Activated CD8-positive, alpha-beta memory T cell treated with anti-CD3 and anti-CD28 coated beads for 48 hours (primary cell): ENCODE measurements at places on chromosomes 4 and X.

DNA sequence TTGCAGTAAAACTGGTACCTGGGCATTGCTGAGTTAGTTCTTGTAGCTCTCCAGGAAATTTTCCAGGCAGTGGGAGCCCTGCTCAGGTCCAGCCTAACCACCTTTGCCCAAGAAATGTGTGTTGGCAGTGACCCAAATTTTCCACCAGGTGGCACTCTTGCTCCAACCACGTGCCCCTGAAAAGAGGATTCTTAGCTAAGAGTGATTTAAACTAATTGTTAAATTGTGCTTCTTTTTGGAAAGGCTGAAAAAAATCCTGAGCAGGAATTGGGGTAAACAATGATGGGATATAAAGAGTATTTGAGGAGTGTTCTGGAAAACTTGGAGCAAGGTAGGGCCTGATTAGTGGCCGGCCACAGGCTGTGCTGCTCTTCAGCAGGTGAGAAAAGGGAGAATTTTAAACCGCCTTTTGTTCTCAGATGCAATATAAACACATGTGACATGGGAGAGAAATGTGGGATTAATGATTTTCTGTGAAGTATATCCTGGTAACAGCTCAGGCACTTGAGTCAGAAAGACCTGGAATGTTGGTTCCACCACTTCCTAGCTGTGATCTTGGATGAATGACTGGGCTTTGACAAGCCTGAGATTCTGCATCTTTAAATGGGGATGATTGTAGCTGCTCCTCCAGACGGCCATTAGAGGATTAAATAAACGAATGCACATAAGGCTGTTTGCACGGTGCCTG is 219.6 kb downstream of the PTTG2 start:
- no peak for DNase-seq

DNA sequence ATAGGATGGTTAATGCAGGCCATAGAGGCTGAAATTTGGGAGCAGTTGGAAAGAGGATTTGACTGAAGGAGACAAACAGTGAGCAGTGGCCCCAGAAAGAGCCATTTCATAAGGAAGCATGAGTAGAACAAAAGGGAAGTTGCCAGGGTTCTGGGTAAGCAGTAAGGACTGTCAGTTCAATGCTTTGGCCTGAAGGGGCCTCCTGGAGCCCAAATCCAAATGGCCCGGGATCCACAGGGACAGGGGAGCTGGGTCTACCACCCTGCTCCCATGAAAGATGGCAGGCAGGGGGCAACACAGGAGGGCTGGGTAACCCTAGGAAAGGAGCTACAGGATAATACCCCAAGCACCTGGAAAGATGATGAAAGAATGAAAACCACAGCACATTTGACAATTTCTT is 4.1 kb upstream of the INTS6L start:
- DNase-seq = no peak

- DNase-seq = no peak
Observed at GRCh38 chr4:762211-763190, 56.9 kb downstream of the PCGF3 start.

GRCh38 chrX:39196192-39197102 is 395.2 kb downstream of the MID1IP1 start:
- no peak for DNase-seq

- no peak for DNase-seq
Observed at GRCh38 chr4:108425988-108426387, 194.4 kb upstream of the RPL34 start.

- no peak for DNase-seq
Observed at GRCh38 chr4:70734971-70735370, 13.2 kb downstream of the RUFY3 start.

- DNase-seq = no peak
Observed at GRCh38 chr4:7773401-7774180, 166.1 kb downstream of the AFAP1 start.

DNA sequence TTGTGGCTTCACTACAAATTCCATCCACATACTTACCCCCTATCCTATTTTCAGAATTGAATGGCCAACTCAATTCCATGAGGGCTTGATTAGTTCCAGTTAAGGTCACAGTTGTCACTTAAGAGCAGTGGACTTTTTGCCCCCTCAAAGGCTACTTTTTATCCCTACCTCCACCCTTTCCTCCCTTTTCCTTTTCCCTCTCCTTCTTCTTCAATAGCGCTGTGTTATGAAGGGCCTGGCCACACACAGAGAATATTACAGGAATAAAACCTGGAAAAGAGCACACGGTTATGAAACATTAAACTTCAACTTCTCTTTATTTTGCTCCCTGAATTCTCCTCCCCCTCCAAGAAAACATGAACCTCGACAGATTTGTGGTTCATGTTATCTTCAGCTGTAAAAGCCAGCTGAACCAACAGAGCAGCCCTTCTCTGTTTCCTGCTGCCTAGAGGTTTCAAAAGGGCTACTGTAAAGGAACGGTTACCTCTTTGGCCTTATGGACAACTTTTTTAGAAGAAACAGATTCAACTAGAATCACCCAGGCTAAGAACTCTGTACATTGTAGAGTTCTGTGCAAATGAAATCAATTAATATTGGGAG is 87.0 kb upstream of the RPL34 start:
- DNase-seq = no peak

- no peak for DNase-seq
Observed at GRCh38 chr4:173793937-173794510, 264.0 kb upstream of the HAND2 start.

DNA sequence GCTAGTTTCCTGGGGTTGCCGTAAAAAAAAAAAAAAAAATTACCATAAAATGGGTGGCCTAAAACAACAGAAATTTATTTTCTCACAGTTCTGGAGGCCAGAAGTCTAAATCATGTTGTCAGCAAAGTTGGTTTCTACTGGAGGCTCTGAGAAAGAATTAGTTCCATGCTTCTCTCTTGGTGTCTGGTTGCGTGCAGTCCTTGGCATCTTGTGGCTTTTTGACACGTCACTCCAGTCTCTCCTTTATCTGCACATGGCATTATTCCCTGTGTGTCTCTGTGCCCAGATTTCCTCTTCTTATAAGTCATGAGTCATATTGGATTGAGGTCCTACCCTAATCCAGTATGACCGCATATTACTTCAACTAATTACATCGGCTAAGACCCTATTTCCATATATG is 38.7 kb downstream of the SPATA4 start:
- no peak for DNase-seq

- no peak for DNase-seq
Observed at GRCh38 chrX:13647709-13648212, 5.2 kb upstream of the TCEANC start.

DNA sequence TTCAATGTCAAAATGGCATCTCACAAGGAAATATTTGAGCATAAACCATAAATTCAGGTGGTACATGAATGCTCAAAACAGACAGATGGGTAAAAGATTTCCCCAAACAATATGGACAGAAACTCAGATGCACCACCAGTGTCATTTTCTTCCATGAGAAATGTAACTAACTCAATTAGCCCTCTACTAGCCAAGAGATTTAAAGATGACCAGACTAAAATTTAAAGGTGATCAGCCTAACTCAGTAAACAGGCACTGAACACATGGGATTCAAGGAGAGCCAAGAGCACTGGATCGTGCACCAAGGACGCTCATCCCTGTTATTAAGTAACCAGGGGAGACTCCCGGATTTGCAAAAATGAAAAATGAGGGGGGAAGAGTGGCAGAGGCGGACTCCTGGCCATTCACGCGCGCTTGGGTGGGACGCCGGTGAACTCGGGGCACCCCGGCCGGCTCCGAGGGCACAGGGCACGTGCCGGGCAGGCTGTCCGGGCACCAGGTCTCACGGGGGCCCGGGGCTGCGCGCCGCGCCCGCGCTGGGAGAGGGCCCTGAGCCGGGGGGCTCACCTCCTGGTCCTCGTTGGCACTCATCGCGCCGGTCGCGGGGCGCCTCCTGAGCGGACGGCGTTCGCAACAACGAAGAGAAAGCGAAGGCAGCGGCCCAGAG is 490 bp downstream of the RWDD4 start:
- DNase-seq = peak; percentile 8

- DNase-seq = no peak
Observed at GRCh38 chr4:7629501-7630254, 194.9 kb upstream of the PSAPL1 start.

- DNase-seq = no peak
Observed at GRCh38 chr4:63580796-63581475, 828.3 kb downstream of the TECRL start.

- DNase-seq = no peak
Observed at GRCh38 chr4:41285864-41286235, 29.1 kb downstream of the UCHL1 start.
